ENCODE measurements at places on chromosomes 3 and 15.

- DNase-seq, result no peak
These were observed 55.2 kb downstream of the KAT2B start for GRCh38 chr3:20095470-20095869.

- DNase-seq, result no peak
These were observed 61.4 kb upstream of the IMPG2 start for GRCh38 chr3:101381809-101382208.

GRCh38 chr3:9676785-9677184, 26.8 kb upstream of the CPNE9 start:
- DNase-seq, result no peak

DNA sequence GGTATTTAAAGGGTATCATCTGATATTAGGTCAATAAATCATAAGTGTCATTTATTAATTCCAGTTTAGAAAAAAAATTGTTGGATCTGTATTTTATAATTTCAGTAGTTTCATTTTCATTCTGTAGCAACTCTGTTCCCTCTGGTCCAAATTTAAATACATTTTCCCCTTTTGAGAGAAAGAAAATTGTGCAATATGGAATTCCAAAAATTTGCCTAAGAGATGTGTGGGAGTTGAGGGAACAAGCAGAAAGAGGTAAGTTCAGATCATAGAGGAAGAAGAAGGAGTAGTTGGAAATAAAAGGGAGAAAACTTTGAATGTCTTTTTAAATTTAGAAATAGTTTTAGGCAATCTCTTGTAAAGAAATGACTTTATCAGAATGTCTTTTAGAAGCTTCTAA, 48.9 kb upstream of the MME start:
- no peak for DNase-seq
